ENCODE measurements at places on chromosomes 4 and X.

DNA sequence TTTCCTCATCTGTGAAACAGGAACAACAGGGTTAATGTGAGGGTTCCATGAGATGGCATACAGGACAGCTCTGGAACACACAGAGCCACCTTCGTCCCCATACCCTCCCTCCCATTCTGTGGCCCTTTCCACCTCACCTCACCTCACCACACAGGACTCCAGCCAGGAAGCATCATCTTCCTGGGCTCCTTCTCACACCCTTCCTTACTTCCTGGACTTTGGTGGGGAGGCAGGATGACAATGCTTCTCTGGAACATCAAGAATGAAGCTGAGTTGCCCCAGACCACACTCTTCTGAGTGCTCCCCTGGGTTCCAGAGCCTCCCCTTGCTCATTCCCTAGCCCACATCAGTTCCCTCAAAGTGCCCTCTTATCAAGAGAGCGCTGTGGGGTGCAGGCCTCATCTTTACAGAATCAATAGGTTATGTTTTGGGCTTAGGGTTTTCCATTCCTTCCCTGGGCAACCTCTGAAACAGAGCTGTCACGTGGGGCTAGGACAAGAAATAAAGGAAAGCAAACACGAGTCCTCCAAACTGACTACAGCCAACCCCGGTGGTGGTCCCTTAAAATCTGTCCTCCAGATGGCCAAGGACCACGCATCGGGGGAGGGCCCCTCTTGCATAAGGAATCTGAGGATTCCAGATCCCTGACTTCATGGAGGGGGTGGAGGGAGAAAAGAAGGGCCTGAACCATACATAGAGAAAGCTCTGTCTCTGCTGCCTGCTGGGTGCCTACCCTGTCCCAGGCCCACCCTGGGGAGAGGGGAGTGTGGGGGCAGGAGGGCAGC lies 74.4 kb upstream of the ATP6AP2 start:
- DNase-seq: no peak

DNA sequence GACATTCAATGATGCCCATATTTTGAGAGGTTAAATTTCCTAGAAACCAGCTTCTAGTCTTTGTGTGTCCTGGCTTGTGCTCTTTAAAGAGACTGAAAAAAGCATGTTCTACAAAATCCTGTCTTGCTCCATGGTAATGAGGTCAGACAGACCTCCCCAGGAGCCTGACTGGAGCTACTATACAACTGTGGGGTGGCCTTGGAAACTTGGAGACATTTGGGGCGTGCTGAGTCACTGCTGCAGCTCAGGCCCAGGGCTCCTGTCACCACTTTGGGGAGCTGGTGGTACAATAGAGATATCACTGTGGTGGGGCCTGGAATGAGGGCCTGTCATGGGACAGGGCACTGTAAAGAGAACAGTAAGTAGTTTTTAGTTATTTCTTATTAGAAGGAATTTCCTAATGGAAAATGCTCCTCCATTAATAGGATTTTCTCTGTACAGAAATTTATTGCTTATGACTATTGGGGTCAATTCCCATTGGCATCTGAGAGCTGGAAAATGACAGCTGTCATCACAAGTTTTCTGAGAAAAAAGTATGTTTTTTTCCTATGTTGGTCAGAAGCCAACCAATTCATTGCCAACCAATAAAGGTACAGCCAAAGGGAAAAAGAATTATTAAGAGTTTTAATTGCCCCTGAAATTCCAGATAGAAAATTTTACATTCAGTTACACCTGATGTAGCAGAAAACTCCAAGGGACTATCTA lies 207.4 kb upstream of the JADE1 start:
- no peak for DNase-seq

- DNase-seq: no peak
Observed at GRCh38 chrX:148691456-148691855, 191.0 kb downstream of the AFF2 start.

- DNase-seq: no peak
Observed at GRCh38 chr4:144115519-144115918, 25.0 kb downstream of the GYPA start.

DNA sequence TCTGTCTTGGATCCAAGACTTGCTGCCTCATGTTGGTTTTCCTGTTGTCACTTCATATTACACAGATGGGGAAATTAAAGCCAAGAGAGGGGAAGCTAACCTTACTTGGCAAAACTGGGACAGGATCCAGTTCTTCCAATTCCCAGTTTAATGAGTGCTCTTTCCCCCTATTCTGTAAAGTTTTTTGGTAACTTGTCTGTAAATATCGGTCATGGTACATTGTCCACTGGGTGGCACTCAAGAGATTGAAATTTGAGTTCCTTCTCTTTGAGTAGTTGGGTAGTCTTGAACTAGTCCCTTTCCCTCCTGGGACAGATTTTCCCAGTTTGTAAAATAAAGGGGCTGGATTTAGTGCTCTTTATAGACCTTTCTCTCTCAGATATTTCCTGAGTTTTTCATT lies 12.4 kb upstream of the EOLA2 start:
- no peak for DNase-seq

Measured in liver (tissue), 10 donors.